ENCODE measurements at places on chromosomes 11 and 22.

DNA sequence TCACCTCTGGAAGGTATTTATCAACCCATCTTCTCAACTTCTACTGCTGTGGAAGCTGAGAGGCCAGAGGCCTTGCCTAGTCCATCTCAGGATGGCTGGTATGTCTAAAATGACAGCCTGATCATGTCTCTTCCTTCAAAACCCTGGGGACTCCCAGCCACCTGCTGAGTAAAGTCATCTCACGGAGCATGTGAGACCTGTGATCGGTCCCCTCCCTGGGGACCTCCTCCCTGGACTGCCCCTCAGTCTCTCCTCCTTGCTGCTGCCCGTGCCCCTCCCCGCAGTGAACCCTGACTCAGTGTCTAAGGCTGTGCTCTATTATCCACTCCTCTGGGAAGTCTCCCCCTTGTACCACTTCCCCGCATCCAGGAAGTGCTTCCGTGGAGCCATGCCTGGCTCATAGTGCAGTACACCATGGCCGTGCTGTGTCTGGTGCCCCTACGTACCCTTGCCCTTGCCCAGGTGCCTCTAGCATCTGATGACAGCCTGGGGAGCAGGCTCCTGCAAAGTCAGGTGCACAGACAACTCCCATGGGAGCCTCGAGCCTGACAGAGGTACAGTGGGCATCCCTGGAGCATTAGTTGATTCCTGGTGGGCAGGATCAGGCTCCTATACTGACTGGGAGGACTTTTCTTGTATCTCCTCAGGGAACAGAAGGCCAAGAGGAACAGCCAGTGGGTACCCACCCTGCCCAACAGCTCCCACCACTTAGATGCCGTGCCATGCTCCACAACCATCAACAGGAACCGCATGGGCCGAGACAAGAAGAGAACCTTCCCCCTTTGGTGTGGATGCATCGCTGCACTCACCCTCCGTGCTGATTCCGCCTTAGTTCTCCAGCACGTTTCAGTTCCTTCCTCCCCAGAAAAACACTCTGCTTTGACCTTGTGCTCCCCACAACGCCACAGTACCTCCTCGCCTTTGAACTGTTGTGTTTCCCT, 13.8 kb downstream of the SMARCB1 start:
- DNase-seq = no peak

- peak; percentile 10 for DNase-seq
Measured at GRCh38 chr11:76614471-76615179, 55.9 kb downstream of the LRRC32 start.

DNA sequence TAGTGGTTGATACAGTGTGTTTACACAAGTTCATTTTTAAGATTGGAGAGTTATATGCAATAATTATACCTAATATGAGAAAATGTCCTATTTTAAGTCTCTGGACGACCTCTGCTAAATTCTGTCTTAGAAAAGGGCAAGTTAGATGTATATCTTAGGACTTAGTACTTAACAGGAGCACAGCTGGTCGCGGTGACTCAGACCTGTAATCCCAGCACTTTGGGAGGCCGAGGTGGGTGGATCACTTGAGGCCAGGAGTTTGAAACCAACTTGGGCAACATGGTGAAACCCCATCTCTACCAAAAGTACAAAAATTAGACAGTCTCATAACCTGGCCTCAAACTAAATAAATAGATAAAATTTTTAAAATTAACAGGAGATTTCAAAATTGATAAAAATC, 27.2 kb downstream of the BSX start:
- no peak for DNase-seq

DNA sequence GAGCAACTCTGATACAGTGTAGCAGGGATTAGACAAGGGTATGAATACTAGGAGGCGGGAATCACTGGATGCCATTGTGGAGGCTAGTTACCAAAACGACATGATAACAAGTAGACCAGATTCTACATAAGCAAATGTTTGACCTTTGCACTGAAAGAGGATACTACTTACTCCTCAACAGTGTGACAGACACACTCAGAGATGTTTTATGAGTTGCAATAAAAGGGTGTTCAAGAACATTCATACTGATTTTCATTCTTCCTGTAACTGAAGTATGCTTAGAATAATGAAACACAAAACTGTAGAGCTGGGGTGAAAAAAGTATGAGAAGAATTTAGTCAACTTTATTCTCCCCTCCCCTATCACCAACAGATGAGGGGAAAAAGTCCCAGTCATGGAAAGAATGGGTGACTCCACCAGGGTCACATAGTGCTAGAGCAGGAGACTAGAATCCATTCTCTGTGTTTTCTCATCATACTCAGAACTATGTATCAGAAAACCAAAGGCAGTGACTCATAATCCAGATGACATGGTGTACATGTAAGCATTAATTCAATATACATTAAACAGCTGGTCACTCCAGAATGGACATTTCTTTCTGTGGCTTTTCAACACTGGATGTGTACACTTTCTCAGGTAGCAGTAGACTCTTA, 32.8 kb downstream of the ARHGAP20 start:
- DNase-seq = peak; percentile 73

DNA sequence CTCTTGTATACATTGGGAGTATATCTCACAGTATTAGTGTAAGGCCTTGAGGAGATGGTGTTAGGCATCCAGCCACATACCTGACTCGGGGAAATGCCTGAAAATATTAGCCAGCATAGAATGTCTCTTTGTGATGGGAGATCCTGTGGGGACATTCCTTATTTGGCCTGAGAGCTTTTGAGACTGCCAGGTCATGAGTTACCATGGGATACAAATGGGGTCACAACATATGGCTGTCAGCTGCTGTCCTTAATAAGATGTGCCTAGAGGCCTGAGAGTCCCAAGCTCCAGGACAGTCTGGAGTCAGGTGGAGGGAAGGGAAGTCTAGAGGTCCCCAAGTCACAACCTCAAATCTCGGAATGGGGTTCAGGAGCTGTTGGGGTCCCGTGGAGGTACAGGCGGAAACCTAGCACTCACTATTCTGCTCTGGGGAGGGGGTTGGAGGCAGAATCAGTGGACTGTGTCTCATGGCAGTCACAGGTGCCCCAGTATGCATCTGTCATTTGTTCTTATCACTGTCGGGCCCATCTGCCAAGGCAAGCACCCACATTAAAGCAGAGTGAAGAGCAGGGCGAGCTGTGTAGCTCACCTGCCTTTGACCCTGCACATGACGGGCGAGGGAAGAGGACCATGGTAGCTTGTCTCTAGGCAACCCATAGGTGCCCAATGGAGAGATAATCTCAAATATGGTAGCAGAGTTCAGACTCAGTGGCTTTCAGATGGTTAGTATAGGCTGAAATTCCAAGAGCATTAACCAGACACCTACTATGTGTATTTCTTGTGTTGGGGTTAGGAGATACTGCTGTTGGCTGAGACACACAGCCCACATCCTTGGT, 29.9 kb downstream of the KCNQ1OT1 start:
- no peak for DNase-seq

DNA sequence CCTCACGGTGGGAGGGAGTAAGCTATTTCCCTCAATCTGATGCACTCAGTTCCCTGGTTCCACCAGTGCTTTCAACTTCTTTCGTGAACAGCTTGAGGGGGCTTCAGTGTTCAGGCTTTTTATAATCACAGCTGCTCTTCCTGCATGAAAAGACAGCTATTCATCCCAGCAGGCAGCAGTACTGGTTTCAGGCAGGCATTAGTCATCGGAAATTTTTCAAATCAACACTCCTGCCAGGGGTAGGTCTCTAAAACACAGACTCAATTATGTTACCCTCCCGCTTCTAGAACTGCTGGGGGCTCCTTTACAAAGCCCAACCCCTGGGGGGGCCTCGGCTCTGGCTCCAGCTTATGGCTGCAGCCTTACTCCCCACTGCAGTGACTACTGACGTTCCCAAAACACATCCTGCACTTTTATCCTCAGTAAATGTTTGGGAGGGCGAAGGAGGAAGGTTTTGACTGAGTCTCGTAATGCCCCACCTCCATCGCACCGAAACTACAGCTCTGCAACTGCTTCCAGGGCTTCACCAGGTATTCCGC, 5.8 kb downstream of the POLDIP3 start:
- DNase-seq = peak; percentile 82

DNA sequence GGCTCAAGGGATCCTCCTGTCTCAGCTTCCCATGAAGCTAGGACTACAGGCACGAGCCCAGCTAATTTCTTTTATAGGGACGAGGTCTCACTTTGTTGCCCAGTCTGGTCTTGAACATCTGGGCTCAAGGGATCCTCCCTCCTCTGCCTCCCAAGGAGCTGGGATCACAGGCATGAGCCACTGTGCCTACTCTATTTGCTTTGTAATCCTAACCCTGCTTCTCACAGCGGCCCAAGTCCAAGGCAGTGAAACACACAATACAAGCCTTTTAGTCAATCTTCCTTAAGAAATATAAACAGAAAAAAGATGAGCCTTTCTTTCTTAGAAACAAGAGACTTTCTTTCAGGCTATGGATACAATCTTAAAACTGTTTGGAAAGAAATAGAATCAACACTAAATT, 115.2 kb upstream of the SORL1-AS1 start:
- DNase-seq = no peak

DNA sequence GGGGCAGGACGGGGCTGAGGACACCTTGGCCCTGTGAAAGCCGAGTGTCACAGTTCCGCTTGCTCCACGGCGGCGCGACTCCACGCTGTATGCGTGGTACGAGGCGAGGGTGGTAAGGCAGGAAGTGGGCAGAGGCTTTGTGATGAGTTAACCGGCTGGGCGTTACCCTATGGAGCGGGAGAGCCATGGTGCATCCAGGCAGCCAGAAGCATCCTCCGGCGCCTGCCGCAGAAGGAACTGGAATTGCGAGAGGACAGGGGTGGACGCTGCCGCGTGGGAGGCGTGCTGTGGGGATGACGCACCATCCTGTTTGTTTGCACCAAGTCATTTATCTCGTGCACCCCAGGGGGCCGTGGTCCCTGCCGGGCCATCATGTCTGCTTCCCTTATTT, 643.9 kb downstream of the BRD1 start:
- DNase-seq = no peak

DNA sequence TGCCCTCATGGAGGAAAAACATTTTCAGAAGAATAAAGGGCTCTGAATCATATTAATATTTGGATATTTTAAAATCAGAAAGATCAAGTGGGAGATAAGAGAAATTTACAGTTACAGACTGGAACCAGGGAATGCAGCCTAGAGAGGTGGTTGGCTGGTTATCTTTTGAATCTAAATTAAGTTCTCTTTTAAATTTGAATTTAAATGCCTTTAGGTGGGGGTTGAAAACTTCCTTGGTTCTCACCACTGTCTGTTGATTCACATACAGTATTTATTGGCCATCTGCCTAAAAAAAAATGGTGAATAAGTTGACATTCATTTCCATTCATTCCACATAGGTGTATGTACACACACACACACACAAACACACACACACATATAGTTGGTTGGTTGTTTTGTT, 35.7 kb upstream of the PTPRJ start:
- DNase-seq = peak; percentile 60

DNA sequence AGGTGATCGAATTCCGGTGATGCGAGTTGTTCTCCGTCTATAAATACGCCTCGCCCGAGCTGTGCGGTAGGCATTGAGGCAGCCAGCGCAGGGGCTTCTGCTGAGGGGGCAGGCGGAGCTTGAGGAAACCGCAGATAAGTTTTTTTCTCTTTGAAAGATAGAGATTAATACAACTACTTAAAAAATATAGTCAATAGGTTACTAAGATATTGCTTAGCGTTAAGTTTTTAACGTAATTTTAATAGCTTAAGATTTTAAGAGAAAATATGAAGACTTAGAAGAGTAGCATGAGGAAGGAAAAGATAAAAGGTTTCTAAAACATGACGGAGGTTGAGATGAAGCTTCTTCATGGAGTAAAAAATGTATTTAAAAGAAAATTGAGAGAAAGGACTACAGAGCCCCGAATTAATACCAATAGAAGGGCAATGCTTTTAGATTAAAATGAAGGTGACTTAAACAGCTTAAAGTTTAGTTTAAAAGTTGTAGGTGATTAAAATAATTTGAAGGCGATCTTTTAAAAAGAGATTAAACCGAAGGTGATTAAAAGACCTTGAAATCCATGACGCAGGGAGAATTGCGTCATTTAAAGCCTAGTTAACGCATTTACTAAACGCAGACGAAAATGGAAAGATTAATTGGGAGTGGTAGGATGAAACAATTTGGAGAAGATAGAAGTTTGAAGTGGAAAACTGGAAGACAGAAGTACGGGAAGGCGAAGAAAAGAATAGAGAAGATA, at the start of gene MALAT1:
Gene MALAT1 (plus strand): TSS at position 69 of the 736 bp plus-strand sequence.
- DNase-seq = peak; percentile 98

- peak; percentile 91 for DNase-seq
Measured at GRCh38 chr11:406796-407650, 7.8 kb downstream of the SIGIRR start.

Measured in fibroblast of skin of right biceps (primary cell).